ENCODE measurements at places on chromosomes 5 and 9. TPM values are rescaled to one million over a fixed set of nuclear protein-coding genes. Genes with fewer than 3 reads are reported as not detected.

GRCh38 chr9:115946530-115946929, 207.1 kb upstream of the PAPPA start:
- no peaks in the 10 kb centered on the region for H3K27me3 ChIP-seq
- H3K4me1 ChIP-seq = no peaks in the 10 kb centered on the region
- H3K4me3 ChIP-seq = no peak overlapping the region
- no peaks in the 10 kb centered on the region for H3K36me3 ChIP-seq
- no peak for DNase-seq

GRCh38 chr5:125073090-125073489, 326.7 kb upstream of the ZNF608 start:
- H3K27me3 ChIP-seq = no peaks in the 10 kb centered on the region
- H3K4me3 ChIP-seq = no peak overlapping the region

DNA sequence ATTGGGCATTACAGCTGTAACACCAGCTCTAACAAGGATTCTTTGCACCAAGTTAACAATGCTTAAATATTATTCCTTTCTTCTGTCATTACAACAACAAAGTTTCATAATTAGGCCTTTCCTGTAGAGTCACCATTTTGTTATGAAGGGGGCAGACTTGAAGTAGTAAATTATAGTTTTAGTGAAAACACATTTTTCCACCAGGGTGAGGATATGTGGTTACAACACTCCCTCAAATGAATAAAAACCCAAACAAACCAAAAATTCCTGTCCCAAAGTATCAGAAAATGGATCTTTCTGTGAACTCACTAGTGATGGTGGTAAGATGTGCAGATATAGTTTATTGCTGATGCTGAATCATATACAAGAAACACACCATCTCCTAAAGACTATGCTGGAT, 250.5 kb upstream of the TUT7 start:
- no peak for DNase-seq
- no peak overlapping the region for H3K27ac ChIP-seq
- H3K4me3 ChIP-seq = no peak overlapping the region
- H3K27me3 ChIP-seq = no peaks in the 10 kb centered on the region
- H3K36me3 ChIP-seq = no peaks in the 10 kb centered on the region
- no peaks in the 10 kb centered on the region for H3K4me1 ChIP-seq

DNA sequence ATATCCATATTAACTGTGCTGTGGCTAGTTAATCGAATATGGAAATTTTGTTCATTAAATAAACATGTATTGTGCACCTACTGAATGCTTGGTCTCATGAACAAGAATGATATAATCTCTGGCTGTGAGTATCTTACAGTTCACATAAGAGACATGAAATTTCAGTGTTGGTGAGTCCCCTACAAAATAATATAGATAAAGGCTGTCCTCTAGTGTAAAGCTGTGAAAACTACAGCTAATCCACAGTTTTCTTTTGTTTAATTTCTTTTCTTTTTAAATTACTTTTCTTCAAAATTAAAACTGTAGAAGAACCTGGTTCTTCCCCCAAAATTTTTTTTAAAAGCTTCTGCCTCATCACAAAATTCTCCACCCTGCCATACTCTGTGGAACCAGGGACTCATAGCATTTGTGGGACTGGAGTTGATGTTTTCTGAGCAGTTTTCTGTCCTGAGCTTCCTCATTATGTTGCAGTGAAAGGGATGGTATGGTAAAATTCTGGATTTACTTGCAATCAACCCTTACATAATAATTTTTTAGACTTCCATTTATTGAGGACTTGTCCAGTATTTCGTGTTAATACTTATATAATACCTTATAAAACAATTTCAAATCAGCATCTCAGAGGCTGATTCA, 135.0 kb downstream of the STK32A start:
- H3K27ac ChIP-seq = no peak overlapping the region
- H3K27me3 ChIP-seq = no peaks in the 10 kb centered on the region
- no peaks in the 10 kb centered on the region for H3K4me1 ChIP-seq

ENTPD2 gene
- not detected for total RNA-seq

SLC36A2 gene
- not detected for total RNA-seq
